ENCODE measurements at places on chromosomes 16 and 17.

DNA sequence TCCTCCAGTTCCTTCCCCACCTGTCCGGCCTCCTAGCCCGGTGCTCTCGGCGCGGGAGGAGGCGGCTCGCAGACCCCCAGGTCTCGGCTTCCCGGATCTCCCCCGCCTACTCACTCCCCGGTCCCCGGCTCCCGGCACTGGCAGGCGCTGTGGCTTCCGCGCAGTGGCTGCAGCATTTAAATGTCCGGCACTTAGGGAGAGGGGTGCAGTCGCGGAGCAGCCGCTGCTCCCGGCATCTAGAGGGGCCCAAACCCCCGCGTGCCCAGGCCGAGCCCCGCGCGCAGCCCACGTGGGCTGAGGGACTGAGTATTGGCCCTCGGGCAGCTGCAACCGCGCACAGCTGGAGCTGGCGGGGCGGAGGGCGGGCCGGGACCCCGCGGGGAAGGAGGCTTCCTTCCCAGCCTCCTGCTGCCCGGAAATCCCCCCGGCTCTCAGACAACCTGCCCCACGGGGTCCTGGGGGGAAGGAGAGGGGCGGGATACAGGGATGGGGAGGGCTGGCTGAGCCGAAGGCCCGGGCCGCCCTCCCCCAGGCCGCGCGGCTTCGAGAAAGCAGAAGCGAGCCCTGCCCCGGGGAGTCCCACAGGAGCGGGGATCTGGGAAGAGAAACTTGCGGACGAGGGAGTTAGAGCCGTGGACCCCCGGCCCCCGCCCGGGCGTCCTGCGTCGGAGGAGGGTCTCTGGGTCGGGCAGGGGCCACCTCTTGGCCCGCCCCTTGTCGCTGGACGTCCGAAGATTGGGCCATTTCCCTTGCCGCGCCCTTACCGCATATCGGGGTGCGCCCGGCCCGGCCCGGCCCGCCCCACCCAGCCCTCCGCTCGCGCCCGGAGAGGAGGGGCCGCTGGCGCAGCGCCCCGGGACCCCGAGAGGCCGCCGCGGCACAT, at the start of gene MMP25:
Gene MMP25 (plus strand): TSS at position 804 of the 883 bp plus-strand sequence. CDS start 357 bp downstream, outside the sequence.
- peak; percentile 71 for DNase-seq

GRCh38 chr16:15545544-15545943, 97.4 kb downstream of the MARF1 start:
- DNase-seq: no peak

- DNase-seq: no peak
These were observed 29.0 kb upstream of the RGS9 start for GRCh38 chr17:65108152-65108551.

- peak; percentile 72 for DNase-seq
These were observed 2.3 kb upstream of the SLC16A11 start for GRCh38 chr17:7046127-7046724.

DNA sequence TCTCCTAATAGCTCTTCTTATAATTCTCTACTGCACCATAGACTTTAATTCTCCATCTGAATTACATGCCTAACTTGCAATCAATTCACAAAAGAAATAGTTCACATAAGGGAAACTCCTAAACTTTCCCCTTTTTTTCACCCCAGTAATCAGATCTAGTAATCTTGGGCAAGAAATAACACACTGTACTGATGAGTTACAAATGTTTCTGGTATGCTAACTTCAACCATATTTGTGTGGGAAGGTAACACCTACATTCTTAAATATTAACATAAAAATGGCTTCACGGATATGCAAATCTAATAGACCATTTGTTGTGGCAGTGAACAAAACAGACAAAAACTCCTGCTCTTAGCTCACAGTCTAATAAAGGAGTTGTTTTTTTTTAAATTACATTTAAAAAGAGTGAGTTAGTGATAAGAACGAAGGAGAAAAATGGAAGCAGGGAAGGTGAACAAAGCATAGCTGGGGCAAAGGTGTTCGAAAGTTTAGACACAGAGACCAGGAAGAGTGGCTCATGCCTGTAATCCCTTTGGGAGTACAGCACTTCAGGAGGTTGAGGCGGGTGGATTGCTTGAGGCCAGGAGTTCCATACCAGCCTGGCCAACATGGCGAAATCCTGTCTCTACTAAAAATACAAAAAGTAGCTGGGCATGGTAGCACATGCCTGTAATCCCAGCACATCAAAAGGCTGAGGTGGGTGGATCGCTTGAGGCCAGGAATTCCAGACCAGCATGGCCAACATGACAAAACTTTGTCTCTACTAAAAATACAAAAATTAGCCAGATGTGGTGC, 34.8 kb downstream of the CMTM3 start:
- no peak for DNase-seq

GRCh38 chr16:60001523-60001922, 1267.4 kb upstream of the GOT2 start:
- DNase-seq: no peak

DNA sequence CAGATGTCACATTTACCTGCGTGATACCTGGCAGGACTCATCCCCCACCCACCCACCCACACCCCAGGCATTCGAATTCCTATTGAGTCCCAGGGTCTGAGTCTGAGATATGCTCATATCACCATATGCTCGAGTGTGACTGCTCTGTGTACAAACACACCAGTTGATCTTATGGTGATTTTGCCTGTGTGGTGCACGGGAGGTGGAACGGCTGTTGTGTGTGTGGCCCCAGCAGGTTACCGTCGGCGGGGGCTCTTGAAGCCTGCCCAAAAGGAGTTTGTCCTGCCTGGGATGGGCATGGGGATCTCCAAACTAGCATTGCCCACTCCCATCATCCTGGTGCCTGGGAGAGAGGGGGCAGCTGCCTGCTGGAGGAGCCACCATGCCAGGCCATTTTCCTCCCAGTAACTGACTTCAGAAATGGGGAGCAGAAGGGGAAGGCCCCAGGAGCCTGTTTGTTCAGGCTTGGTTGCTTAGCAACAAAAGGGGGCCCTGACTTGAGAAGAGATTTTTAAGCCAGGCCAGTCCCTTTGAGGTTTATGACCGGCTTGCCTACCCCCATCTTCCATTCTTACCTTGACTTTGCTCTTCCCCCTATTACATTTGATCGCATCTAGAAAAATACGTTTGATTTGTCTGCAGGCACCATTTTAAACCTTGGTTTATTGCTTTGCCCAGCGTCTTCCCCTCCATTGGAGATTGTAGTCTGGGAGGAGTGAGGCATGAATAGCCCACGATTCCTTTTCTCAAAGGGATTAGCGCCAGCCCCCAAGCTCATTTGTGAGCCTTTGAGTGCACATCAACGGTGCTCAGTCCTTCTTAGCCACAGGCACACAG, 217.7 kb downstream of the CCDC182 start:
- peak; percentile 48 for DNase-seq

- DNase-seq: no peak
These were observed 4.5 kb downstream of the STAT5B start for GRCh38 chr17:42271779-42272035.

DNA sequence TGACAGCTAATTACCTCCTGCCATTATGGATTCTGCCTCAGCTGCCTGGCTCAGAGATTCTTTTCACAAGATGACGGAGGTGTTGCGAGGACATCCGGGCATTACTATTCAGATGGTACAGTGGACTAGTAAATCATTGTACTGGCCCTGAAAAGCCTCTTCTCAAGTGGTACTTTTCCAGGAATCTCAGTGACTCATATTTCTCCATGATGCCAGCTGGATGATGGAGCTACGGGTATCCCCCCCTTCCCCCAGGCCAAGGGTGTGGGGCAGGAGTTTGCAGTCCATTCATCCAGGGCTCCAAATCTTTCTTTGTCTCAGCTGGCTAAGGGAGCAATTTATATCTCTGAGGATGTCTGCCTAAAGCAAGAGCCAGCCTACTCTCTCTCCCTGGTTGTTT, 107.7 kb upstream of the GPR139 start:
- DNase-seq: no peak

DNA sequence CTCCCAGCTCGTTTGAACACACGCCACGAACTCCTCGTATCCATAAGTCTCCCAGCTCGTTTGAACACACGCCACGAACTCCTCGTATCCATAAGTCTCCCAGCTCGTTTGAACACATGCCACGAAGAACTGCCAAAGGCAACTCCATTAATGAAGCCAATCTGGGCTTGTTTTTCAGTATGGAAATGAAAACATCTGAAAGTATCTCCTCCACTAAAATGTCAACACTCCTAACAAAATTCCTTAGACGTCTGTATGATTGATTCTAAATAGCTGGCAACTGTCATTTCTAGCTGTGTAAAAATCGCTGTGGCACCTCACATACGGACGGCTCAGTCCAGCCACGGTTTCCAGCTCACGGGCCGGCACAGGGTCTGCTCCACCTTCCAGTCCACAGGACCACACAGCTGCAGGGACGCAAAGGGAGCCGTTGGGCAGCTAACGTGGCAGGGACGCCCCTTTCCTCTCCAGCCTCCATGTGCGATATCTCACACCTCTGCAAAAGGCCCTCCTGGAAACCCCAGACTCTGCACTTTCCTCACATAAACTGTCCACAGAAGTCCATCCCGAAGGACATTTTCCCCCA, 67.1 kb upstream of the METRNL start:
- no peak for DNase-seq

DNA sequence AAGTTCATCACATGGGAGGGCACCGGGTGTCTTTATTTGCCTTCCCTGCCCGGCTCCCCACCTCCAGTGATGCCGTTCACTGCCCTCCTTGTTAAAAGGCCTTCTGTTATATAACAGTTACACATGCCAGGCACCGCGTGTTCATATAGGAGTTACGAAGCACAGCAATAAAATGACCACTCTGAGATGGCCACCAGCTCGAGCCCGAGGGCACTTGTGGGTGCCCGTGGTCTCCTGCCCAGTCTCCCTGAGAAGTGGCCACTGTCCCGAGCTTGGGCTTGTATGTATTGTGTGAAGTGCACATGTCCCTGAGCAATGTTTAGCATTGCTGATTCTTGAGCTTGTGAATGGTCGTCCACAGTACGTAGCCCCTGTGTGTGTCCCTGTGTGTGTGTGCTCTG, 355.6 kb downstream of the SEC14L1 start:
- DNase-seq: no peak

- DNase-seq: peak; percentile 85
These were observed 5.7 kb upstream of the BANP start for GRCh38 chr16:87945351-87946042.

- no peak for DNase-seq
These were observed 27.9 kb upstream of the CPHXL start for GRCh38 chr16:75754141-75754540.

DNA sequence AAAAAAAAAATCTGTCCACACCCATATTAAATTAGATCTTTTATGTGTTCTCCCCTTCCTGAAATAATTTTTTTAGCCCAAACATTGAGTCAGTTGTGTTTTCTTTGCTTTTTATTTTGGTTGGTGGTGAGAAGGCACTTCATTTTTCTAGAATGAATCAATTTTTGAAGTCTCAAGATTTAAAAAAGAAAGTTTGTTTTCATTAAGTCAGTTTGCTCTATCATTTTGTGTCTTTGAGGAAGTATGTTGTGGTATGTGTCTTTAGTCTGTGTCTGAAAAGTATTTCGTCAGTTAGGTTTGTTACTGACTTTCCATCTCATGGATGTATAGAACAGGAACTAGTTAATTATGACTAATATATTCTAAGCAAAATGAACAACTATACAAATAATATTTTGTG, 3.8 kb downstream of the IGF2BP1 start:
- DNase-seq: no peak

All from GM23338 (cell line).